ENCODE measurements at places on chromosomes 13 and 19.

GRCh38 chr19:38888876-38889275, 10.5 kb downstream of the SIRT2 start:
- no peak for DNase-seq

- DNase-seq: no peak
Measured at GRCh38 chr13:45370922-45371406, 30.0 kb upstream of the TPT1 start.

DNA sequence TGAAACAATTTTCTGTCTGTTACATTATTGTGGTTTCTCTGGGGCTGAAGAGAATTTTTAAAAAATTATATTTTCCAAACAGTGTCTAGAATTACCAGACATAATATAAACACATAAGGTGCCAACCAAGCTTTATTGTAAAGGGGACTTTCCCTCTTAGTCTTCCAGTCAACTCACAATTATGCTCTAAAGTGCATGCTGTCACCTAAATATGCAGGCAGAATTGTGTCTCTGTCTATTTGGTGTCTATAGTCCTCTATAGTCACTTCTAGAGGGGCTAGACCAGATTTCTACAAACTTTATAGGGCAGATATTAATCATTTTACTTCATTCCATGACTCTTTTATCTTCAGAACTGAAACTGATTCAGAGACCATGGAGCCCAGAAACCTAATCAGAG, 12.8 kb downstream of the ZNF254 start:
- DNase-seq: no peak

DNA sequence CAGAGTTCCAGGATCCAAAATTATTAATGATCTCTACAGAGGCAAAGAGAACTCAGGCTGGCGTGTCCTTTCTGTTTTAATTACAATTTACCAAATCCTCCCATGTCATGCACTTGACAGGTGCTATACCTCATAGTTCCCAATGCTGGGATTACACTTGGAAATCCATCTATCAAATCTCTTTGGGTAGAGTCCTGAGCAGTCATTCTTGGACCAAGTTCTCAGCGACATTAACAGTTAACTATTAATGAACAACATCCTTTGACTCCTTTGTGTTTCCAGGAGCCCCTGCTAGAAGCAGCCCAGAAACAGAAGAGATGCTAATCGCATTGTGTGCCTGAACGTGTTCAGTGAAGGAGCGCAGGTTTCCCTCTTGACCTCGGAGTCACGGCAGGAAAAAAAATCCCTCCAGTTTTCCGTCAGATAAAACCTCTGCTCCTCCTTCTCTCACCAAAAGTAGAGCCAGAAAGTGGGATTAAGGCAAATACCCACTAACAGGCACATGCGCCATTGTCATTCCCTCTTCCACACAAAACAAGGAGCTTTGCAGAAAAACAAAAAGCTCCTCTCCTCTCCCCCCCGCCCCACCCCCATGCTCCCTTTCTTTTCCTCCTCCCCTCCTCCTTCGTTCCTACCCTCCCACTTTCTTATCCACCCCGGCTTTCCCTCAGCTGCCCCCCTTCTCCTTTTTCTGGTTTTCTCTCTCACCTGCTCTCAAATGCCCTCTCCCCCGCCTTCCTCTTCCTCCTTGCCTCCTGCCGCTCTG, 224.7 kb downstream of the ZIC5 start:
- DNase-seq: no peak

DNA sequence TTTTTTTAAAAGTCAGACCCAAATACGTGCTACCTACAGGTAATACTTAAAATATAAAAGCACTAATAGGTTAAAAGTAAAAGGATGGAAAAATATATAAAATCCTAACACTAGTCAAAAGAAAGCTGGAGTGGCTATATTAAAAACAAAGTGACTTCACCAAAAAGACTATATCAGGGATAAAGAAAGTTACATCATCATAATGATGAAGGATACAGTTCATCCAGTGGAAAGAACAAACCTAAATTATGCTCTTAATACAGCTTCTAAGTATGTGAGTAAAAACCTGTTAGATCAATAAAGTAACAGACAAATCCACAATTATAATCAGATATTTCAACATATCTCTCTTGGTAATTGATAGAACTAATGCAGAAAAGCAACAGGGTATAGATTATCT, 1.1 kb upstream of the ZNF780B start:
- no peak for DNase-seq

GRCh38 chr19:55594996-55595545, 4.2 kb downstream of the FIZ1 start:
- no peak for DNase-seq

GRCh38 chr13:19181021-19181620, 503 bp downstream of the TUBA3C start:
- no peak for DNase-seq

DNA sequence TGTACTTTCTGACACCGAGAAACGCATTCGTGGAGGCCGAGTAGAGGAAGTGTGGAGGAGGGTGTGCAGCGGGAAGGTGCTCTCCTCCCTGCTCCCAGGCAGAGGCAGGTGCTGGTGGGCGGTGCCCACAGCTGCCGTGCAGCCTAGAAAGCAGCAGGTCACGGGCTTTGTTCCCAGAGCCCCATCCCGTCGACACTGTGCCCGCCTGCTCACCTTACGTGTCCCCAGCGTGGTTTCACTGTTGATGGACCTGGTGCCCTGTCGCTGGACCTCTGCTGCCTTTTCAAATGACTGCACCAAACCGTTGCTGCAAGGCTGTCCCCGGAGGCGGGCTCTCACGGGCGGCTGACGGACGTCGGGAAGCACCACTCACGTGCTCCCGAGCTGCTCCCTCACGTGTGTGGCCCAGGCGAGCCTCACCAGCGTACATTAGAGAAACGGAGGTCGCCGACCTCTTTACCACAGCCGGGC, 20.8 kb downstream of the PLEKHJ1 start:
- no peak for DNase-seq

DNA sequence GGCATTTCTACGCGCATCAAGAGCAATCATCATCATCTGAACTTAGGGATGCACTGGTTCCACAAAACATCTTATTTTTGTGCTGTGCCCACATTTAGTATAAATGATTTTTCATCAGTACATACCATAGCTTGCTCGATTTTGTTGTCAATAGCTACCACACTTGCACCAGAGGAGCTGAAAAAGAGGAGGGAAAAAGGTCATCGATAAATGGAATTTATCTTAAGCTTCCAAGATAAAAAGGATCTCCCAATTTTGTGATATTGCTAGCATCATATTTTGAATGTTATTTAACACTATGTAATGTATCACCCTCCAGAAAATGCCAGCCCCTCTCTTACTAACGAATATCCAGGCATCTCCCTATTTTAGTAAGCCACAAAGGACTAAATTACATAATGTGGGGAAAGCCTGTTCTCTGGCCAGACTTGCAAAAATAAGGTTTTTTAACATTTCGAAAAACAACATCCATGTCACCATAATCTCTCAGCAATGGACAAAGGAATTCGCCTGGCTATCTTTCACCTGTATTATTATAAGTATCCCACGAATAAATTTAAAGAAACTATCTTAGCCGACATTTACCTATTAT, 62.4 kb downstream of the SERP2 start:
- DNase-seq: no peak

DNA sequence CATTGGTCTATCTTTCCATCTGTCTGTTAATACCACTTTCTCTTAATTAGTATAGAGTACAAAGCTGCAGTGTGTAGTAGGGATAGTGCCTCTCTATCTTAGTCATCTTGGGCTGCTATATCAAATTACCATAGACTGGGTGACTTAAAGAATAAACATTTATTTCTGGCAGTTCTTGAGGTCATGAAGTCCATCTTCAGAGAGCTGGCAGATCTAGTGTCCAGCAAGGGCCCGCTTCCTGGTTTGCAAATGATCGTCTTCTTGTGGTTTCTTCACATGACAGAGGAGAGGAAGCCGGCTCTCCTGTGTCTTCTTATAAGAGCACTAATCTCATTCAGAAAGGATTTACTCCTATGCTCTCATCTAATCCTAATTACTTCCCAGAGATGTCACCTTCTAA, 6.1 kb downstream of the ZNF700 start:
- no peak for DNase-seq

DNA sequence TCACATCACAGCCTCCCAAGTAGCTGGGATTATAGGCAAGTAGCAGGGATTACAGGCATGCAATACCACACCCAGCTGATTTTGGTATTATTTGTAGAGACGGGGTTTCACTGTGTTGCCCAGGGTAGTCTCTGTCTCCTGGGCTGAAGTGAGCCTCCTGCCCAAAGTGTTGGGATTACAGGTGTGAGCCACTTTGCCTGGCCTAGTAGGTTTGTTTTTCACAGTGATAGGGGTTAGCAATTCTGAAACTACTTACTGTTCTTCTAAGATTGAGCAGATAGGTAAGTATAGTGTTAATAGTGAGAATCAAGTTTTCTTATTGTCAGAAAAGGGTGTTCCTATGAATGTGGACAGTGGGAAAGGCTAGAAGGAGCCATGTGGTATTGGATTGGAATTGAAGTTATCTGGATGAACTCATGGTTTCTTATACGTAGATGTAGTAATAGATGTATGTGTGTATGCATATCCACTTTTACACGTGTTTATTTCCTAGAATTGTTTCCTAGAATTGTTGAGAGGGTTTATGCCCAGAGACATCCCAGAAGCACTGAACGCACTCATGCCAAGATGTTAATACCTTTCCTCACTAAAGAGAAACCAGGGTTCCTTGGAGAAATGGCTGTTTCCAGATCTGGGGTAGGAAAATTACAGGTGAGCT, 49.1 kb downstream of the SAE1 start:
- no peak for DNase-seq

GRCh38 chr13:104310861-104311260, 1244.6 kb upstream of the SLC10A2 start:
- DNase-seq: no peak

DNA sequence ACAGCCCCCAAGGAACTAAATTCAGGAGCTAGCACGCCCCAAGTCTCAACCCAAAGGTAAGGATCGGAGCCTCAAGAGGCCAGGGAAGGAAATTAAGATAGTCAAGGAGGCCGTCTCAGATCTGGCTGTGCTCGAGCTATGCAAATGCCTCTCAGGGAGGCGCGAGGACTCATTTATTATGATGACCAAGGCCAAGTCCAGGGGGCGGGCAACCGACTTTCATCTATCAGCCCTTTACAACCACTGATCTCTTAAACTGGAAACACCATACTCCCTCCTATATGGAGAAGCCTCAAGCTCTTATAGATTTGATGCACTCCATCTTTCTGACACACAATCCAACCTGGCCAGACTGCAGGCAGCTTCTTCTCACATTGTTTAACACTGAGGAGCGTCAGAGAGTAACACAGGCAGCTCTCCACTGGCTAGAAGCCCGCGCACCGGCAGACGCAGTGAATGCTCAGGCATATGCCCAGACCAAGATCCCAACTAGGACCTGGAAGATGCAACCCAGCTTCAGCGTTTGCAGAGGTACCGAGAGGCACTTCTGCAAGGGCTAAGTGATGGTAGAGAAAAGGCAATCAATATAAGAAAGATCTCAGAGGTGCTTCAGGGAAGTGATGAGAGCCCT, 9.6 kb upstream of the SLC15A1 start:
- DNase-seq: no peak

DNA sequence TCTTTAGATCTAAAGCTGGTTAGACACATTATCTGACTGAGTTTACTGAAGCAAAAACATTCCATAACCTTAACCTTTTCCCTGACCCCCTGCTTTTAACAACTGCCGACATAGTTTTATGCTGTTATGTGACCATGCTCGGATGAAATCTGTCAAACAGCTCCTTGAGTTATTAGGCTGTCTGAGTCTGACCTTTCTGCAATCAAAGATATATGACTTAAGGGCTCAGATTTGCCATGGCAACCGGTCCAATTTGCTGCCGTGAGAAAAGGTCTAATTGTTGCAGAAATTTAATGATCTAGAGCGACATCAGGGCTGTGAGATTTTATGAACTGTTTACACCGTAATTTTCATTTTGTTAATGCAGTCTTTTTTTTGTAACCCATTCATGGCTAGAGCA, 61.8 kb downstream of the URI1 start:
- DNase-seq: no peak

- no peak for DNase-seq
Measured at GRCh38 chr19:36051637-36052036, 2.4 kb downstream of the THAP8 start.

DNA sequence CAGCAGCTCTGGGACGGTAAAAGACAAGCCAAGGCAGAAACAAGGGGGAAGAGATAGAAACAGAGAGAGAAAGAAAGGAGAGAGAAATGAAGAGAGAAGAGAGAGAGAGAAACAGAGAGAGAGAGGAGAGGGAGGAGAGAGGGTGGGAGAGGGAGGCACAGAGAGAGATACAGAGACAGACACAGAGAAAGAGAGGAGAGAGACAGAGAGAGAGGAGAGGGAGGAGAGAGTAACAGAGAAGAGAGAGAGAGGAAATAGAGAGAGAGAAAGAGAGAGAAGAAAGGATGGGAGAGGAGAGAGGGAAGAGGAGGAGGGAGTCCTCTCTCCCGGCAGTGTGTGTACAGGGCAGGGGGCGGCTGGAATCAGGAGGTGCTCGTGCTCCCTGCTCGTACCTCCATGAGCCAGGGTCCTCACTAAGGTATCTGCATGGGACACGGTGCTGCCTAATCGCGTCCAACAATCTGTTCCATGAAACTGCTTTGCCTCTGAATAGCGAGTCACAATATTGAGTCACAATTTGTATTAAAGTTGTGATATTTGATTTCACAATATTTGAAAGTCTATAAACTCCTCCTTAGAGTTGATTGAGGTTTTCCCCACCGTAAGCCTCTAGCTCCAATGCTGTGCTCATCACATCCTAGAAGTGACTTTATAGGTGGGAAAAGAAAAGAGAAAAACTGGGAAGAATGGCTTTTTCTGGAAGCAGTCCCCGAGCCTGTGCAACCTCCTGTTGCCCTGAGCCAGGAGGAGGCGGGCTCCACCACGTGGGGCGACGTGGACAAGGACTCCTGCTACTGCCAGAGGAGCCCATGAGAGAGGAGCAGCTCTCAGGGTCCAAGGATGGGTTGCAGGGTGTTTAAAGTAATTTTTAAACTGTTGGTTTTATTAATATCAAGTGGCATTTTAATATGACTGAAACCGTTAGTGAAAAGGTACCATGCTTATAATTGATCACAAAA, 81.7 kb upstream of the ARHGEF7 start:
- no peak for DNase-seq

GRCh38 chr13:40186626-40187323, 479.7 kb downstream of the FOXO1 start:
- no peak for DNase-seq

- no peak for DNase-seq
Measured at GRCh38 chr13:37460166-37460565, 138.4 kb downstream of the POSTN start.

DNA sequence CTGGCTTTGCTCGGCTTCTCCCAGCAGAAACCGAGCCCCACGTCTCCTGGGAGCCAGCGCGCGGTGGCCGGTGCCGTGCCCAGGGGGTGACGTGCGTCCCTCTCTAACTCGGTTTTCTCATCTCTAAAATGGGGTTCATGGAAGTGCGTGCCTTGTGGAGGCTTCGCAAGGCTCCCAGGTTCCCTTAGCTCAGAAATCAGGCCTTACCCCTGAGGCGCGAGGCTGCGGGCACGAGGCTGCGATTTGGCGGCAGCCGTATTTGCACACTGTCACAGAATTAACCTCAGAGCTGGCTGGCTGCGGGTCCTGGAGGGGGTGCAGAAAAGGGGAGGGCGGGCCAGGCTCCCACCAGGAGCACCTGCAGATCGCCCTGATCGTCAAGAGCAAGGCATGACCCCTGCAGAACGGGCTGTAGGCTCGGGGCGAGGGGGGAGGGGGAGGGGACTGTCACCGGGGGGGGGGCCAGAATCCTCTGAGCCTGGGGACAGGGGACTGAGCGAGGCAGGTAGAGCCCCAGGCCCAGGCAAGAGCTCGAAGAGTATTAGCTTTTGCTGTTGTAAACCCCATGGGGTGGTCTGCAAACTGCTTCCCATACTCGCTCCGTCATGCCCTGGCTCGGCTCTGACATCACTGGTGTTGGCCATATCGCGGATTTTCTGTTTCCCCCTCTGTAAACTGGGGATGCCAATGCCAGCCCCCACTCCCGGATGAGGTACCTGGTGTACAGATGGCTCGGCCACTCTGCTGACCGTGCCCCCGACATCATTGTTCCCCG, 62.2 kb downstream of the CCNE1 start:
- DNase-seq: no peak

All from activated CD4-positive, CD25-positive, alpha-beta regulatory T cell treated with anti-CD3 and anti-CD28 coated beads, Interleukin-2, amount 50 U/mL, for 16 hours (primary cell).